ENCODE measurements at places on chromosomes 6 and 20.
A peak's percentile ranks its signal among the peaks of the same experiment; 100 is the strongest.

- peak; percentile 15 for DNase-seq
Measured at GRCh38 chr6:25404693-25405169, 125.6 kb downstream of the CARMIL1 start.

DNA sequence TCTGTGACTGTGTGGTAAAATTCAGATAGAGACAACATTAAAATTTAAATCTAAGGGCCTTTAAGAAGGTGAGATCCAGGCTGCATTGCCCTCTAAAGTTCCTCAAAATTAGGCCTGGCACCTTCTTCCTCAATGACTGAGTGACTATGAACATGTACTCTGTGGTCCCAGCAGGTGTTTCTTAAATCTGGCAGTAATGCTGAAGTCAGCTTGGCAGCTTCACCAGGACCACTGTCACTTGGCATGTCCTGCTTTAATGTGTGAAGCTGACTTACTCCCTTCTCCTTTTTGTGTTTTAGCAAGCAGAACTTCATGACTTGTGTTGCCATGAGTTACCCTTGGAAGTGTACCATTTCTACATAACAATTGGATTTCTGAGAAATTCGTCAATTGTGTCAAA lies 141.7 kb downstream of the NKAIN2 start:
- DNase-seq, result no peak

DNA sequence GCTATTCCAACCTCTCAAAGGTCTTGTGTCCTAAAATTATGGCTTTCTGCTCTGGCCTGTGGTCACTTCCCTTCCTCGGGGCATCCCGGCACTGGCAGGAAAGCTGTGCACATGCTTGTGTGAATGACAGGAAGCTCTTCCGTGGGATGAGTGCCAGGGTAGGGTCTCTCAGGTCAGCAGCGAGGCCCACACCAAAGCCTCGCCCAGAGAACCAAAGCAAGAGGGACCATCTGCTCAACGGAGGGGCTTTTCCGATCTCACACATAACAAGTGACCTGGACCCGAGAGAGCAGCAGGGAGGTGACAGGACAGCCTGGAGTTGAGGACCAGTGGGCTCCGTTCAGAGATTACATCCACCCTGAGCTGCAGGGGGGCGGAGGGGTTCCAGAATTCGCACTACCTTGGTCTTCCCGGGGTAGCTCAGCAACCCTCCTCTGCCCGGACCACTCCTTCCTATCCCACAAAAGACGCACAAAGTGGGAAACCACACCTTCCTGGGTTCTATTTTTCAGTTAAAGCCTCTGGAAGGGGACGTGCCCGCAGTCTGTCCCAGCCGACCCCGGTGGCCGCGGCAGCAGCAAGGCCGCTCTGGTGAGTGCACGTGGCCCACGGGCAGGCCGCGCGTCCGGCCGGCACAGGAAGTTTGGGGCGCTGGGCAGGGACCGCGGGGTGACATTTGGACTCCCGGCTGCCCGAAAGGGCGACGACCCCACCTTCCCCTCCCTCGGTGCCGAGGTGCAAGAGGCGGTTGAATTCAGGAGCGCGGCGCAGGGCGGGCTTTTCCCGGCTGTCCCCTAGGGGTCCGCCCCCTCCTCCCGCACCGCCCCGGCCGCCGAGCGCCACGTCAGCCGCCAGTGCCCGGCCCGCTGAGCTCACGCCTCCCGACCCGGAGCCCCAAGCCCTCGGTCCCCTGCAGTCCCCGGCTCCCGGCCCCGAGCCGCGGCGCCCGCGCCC lies 988 bp downstream of the TXNDC5 start:
- no peak for DNase-seq

DNA sequence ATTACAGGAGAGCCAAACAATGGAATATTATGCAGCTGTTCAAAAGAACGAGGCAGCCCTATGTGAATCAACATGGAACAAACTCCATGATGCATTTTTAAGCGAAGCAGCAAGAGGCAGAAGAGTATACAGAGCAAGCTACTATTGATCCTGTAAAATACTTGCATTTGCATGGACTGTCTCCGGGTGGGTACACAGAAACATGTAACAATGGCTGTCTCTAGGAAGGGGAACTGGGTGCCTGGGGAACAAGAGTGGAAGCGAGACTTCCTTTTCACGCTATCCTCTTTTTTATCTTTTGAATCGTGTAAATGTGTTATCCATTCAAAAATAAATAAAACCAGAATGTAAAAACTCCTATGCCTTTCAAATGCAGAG lies 93.3 kb upstream of the SIRPA start:
- no peak for DNase-seq

DNA sequence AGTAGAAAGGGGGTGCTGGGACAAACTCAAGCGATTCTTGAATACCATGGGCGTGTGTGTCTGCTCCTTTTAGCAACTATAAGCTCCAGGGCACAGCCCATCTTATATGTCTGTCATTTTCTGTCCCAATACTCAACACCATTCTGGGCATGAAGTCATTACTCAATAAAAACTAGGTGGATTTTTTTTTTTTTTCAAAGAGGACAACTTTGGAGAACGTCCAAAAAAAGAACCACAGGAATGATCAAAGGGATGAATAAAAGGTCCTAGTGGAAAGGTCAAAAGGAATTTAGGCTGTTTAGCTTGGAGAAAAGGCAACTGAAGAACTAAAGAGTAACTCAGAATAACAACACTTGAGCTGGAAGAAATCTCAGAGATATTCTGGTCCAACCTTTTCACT lies 24.4 kb downstream of the UQCC1 start:
- no peak for DNase-seq

GRCh38 chr20:32062776-32063170 lies 10.7 kb downstream of the HCK start:
- DNase-seq, result peak; percentile 86

DNA sequence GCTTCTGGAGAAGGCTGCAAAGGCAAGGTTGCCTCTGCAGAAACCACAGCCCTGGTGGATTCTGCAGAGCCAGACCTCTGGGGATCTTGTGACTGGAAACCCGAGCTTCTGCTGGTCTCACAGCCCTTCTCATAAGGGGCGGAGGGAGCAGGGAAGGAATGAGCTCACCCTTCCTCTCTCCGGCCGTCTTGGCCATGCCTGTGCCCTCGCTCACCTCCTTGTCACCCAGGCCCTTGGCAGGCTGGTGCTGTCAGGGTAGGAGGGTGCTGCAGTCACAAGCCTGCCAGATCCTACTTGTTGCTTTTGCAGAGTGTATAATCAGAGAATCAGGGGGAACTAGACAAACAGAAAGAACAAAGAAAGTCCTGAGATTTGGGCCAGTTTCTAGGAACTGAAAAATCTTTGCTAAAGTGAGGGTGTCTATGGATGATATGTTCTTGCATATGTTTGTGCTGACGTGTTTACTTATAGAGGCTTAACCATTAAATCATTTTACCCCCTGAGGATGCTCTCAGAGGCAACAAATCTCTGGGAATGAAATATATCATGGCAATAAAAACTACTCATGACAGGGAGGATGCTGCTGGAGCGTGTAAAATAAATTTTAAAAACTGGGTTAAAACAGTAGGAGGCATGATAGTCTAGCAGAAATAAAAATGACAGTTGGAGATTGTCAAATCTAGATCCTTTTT lies 244.9 kb upstream of the SOX4 start:
- DNase-seq, result no peak

GRCh38 chr6:11632795-11633511 lies 95.4 kb downstream of the TMEM170B start:
- DNase-seq, result no peak

GRCh38 chr20:19916531-19917485 lies 100.4 kb upstream of the NAA20 start:
- no peak for DNase-seq

DNA sequence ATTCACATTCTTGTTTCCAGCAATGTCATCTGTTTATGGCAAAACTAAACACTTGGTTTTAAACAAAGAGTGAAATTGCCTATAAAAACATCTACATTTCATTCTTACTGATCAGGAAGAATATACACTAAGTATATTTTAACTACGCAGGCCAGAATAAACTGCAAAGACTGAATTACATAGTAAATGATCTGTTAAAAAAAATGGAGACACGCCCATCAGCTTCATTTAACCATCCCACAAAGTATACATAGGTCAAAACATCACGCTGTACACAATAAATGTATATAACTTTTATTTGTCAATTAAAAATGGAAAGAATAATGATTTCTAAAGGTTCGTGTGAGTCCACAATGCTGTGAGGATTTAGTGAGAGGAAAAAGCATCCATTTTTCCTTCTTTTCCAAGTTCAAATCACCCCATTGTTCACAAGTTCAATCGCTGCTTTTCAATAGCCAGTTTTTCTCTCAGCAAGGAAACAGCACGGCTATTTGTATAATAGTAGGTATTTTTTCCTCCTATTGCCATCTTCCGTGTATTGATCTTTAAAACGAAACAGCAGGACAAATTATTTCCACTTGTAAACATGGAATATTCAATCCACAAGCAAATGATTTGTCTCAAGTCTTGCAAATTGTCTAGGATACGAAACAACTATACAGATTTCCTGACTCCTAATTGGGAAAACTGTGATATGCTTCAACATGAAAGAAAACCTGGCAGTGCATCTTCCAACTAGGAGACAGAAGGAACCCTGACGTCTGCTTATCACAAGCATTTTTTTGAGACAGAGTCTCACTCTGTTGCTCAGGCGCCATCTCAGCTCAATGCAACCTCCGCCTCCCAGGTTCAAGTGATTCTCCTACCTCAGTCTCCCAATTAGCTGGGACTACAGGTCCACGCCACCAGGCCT lies 10.6 kb downstream of the SFT2D1 start:
- DNase-seq, result peak; percentile 64

- DNase-seq, result peak; percentile 18
Measured at GRCh38 chr20:33076662-33077372, 2.6 kb upstream of the BPIFB4 start.

- peak; percentile 67 for DNase-seq
Measured at GRCh38 chr6:116536216-116536621, 9.3 kb downstream of the TRAPPC3L start.

- no peak for DNase-seq
Measured at GRCh38 chr20:1306316-1307135, 22.4 kb downstream of the SDCBP2 start.

DNA sequence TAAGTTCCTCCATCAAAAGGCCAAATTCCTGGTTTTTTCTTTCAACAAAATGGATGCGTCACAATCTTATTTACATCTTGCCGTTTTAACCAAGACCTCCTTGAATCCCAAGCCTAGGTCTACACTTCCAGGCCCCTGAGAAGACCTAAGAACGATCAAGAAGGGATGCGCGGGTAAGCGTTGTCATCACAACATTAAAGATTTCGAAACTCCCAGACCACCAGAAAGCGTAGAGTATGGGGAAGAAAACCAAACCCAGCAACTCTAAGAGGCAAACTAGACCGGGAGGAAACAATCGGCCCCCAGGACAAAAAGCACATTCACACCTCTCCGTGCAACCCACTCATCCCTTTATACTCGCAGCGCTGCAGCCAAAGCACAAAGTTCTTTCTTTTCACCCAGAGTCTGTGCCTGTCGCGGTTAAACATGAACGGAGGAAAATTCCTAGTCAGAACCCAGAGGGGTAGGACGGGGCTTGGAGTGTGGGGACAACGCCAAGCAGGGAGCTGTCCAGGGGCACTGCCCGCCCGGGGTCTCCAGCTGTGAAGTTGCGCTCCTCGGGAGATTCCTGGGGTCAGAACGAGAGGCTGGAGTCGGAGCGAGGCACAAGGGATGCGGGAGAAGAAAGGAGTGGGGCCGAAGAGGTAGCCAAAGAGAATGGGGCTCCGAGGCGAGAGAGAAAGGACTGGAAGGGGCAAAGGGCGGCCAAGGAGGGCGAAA lies 725 bp downstream of the OSER1 start:
- peak; percentile 29 for DNase-seq

DNA sequence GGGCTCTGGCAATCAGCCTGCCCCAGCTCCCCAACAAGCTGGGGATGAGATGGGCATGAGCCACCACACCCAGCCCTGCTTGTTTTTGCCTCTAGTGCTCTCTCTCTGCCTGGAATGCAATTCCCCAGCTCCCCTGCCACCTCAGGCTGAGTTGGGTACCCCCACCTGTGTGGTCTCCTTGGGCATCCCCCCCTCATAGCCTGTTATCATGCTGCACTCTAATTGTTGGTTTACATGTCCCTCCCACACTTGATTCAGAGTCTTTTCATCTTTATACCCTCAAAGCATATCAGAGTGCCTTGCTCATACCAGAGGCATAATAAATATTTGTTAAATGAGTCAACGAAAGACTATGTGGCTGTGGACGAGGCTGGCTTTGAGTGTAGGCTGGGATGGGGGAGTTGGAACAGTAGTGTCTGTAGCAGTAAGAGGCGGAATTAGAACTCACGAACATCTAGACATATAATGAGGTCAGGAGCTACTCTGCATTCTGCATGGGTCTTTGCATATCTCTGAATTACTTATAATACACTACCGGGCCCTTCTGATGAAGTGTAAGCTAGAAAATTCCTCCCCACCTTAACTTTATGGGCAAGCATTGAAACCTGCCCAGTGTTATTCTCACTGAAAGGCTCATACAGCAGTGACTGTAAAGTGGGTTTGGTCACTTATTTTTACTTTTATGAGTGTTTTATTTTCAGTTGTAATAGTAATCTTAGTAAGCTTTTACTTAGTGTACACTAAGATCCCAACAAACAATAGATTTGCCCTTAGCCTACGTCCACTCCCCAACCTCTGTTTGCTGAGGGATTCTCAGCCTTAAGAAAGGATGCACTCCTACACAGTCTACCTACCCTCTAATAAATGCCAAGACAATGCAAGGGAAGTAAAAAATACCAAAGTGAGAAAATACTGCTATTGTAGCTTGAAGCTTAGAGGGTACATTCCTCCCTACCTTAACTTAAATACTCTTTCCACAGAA lies 58.7 kb downstream of the EDN1 start:
- no peak for DNase-seq
